Esophagus squamous epithelium (tissue), 5 donors: ENCODE measurements at places on chromosomes 3 and 15.
A peak's percentile ranks its signal among the peaks of the same experiment; 100 is the strongest.

DNA sequence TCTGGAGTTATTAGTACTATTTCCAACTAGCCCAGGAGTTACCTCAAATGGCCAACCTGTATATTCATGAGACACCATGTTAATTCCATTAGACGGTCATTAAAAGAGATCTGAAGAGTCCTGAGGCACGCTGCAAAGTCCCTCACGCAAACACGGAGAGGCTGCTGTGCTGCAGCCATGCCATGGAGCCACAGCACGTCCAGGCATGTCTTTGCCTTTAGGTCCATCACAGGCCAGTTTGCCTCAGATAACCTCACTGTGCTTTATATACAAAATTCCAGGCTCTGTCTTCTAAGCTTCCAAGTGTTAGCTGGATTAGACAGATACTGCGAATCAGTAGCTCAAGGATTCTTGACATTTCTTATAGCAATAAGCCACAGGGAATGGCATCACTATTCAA lies 9.8 kb upstream of the PLAAT1 start:
- H3K36me3 ChIP-seq = no peaks in the 10 kb centered on the region
- H3K27me3 ChIP-seq = peaks cover 7% of the 10 kb centered on the region
- peaks cover 12% of the 10 kb centered on the region for H3K4me1 ChIP-seq
- H3K27ac ChIP-seq = no peak overlapping the region
- H3K4me3 ChIP-seq = no peak overlapping the region
- DNase-seq = no peak

DNA sequence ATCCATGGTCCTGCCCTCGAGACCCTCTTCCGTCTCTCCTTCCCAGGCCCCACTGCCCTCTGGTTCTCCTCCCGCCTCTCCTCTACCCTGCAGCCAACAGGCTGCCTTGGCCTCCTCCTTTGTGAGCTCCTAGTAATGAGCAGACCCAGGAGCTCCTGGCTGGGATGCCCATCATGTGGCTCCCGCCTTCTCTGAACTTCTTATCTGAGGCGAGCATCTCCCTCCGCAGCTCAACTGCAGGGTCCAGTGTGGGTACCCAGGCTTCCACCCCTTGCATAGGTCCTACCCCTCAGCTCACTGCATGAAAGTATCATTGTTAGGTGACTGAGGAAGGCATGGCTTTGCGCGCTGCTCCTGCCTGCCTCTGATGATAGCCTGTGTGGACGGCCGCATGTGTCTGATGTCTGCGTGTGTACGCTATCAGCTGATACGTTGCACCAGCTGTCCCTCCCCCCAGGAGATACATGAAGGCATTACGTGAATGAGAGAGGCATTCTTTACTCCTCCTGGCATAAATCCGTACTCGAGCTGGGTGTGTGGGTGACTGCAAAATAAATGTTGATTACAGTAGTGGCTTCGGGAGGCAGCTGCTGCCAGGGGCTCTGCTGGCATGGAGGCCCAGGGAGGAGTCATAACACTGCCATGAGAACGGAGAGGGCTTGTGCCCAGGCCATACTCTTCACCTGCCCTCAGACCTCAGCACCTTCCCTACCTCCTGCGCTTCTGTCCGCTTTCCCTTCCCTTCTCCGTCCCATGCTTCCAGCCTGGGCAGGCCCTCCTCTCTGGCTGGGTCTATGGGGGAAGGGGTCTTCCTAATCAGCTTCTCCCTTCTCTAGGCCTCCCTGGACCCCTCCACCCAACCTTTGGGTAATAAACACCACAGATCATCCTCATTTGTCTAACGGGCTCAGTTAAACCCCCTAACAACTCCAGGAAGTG lies 48.8 kb downstream of the ZNF710 start:
- H3K27me3 ChIP-seq = no peaks in the 10 kb centered on the region
- no peaks in the 10 kb centered on the region for H3K36me3 ChIP-seq
- H3K4me1 ChIP-seq = peaks cover 22% of the 10 kb centered on the region
- H3K4me3 ChIP-seq = no peak overlapping the region

- no peak for DNase-seq
- peak overlapping the region; percentile 80 for H3K27ac ChIP-seq
- H3K27me3 ChIP-seq = no peaks in the 10 kb centered on the region
- no peaks in the 10 kb centered on the region for H3K36me3 ChIP-seq
- no peak overlapping the region for H3K4me3 ChIP-seq
Observed at GRCh38 chr3:189937302-189938127, 183.2 kb downstream of the P3H2 start.

DNA sequence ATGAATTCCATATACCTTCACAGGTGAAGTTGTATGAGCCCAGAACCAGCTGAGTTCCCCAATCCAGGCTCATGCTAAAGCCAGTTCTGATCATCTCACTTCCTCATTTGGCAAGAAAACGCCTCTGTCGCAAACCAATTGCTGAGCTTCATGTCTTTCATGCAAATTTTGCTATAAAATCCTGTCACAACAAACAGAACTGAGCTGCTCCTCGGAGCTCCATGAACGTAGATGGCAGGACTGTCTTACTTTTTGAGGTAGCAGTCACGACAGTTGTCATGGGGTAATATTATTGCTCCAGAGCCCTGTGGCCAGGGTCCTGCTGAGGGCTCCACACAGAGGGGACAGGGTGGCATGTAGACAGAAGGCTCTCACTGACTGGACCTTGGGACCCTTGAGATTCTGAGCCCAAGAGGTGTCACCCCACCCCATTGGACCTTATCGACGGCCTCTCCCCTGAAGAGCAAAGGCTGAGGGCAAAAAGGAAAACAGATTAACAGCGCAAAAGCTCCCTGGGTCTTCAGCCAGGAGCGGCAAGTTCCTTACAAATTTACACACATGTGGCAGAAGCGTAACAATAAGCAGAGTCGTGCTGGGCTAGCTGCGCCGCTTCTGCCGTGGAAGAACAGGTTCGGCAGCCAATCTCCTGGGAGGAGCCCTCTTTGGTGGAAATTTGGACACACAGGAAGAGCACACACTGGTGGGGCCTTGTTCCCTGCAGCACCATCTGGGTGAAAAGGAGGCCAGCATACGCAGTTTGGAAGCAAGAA lies 249.2 kb downstream of the OPA1 start:
- H3K4me1 ChIP-seq = peaks cover 53% of the 10 kb centered on the region
- H3K4me3 ChIP-seq = no peak overlapping the region
- no peaks in the 10 kb centered on the region for H3K27me3 ChIP-seq
- H3K36me3 ChIP-seq = no peaks in the 10 kb centered on the region

DNA sequence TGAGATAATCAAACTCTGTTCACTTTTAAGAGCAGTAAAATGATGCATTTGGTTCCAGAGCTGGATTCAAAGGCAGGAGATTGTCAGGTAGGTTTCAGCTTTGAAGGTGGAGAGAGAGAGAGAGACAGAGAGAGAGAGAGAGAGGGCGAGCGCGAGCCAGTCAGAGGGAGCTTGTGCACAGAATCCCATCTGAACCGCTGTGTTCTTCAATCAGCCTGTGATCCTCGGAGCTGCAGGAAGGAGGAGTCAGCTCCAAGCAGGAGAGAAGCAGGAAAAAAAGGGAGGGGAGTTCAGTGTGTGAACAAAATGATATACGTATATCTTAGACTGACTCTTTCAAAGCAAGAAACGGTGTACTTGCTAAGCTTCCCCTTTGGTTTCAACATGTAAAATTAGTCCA lies at the start of gene GPR149:
Gene GPR149 (minus strand): TSS at position 177 of the 400 bp plus-strand sequence. CDS start 575 bp downstream, outside the sequence.
- peaks cover 5% of the 10 kb centered on the region for H3K4me1 ChIP-seq
- no peaks in the 10 kb centered on the region for H3K36me3 ChIP-seq
- no peak within 1 kb of the TSS for H3K27ac ChIP-seq
- no peak for DNase-seq

GRCh38 chr3:172170841-172171240 lies 131.5 kb downstream of the FNDC3B start:
- no peaks in the 10 kb centered on the region for H3K36me3 ChIP-seq
- no peak overlapping the region for H3K27ac ChIP-seq
- no peak for DNase-seq
- no peak overlapping the region for H3K4me3 ChIP-seq
- H3K27me3 ChIP-seq = no peaks in the 10 kb centered on the region

DNA sequence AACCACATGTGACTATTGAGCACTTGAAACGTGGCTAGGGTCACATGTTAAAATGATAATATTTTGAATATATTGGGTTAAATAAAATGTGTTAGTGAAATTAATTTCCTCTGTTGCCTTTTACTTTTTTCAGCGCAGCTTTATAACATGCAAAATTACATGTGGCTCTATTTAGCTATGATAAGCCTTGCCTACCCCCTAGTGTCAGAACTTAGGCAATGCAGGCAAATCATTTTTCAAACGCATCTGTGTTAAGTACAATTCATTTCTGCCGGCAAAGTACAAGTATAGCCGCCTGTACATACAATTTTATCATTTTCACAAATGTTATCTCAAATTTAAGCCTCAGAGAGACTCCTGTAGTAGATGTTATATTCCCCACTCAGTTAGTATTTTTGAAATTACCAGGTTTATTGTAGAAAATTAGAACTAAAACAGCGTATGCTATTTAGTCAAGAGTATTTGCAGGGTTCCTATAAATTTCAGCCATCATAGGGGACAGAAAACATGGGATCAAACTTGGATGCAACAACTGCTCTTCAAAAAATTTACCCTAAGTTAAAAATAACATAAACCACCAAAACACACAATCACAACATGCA lies 56.1 kb downstream of the TAFA4 start:
- no peak for DNase-seq
- no peak overlapping the region for H3K27ac ChIP-seq
- no peaks in the 10 kb centered on the region for H3K4me1 ChIP-seq
- no peaks in the 10 kb centered on the region for H3K27me3 ChIP-seq
- H3K4me3 ChIP-seq = no peak overlapping the region
- no peaks in the 10 kb centered on the region for H3K36me3 ChIP-seq

DNA sequence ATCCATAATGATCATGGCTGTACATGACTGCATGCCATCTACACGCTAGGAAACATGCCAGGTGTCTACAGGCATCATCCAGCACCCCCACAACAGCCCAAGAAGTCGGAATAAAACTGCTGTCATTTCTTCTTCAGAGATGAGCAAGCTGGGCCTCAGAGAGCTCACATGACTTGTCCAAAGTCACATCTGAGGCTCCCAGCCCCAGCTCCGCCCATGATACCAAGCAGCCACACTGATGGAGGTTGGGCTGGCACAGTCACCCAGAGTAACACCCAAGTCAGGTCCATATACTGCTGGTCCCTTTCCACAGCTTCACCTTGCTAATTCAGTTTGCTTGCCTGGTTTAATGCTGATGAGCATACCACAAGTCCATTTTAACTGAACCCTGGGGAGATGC lies 116.6 kb downstream of the SEC22A start:
- H3K4me1 ChIP-seq = no peaks in the 10 kb centered on the region
- no peak overlapping the region for H3K4me3 ChIP-seq
- H3K27ac ChIP-seq = no peak overlapping the region
- no peak for DNase-seq
- H3K36me3 ChIP-seq = no peaks in the 10 kb centered on the region

DNA sequence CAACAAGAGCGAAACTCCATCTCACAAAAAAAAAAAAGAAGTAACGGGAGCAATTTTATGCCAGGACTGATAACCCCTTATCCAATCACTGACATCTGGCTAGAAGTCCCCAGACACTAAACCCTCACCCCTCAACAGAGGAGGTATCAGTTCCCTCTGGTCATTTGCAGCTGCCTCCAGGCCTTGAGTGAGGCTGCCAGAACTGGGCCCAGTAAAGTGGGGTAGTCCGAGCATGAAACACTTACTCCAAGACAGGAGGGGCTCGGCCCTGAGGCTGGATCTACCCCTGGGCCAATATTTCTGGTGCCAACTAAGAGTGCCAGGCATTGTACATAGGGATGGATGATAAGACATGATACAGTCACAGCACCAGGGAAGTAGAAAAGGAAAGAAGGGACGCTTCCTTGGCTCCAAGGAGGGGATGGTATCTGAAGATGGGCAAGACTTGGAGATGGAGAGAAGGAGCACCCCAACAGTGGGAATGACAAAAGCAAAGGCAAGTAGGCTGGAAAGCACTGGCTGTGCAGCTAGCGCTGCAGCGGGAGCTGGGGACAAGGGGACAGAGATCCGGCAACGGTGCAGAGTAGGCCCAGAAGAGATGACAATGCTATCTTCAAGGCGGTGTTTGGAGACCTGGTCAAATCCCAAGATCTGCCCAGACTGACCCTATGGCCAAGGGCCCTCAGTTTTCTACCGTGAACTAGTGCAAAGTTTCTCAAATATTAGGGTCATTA lies 2.2 kb downstream of the XXYLT1 start:
- DNase-seq = no peak
- H3K27me3 ChIP-seq = no peaks in the 10 kb centered on the region
- no peak overlapping the region for H3K27ac ChIP-seq
- peaks cover 17% of the 10 kb centered on the region for H3K36me3 ChIP-seq
- no peak overlapping the region for H3K4me3 ChIP-seq

- no peak for DNase-seq
- no peaks in the 10 kb centered on the region for H3K4me1 ChIP-seq
- no peaks in the 10 kb centered on the region for H3K27me3 ChIP-seq
- no peaks in the 10 kb centered on the region for H3K36me3 ChIP-seq
- no peak overlapping the region for H3K27ac ChIP-seq
Observed at GRCh38 chr15:48059791-48060190, 61.0 kb upstream of the SLC24A5 start.

DNA sequence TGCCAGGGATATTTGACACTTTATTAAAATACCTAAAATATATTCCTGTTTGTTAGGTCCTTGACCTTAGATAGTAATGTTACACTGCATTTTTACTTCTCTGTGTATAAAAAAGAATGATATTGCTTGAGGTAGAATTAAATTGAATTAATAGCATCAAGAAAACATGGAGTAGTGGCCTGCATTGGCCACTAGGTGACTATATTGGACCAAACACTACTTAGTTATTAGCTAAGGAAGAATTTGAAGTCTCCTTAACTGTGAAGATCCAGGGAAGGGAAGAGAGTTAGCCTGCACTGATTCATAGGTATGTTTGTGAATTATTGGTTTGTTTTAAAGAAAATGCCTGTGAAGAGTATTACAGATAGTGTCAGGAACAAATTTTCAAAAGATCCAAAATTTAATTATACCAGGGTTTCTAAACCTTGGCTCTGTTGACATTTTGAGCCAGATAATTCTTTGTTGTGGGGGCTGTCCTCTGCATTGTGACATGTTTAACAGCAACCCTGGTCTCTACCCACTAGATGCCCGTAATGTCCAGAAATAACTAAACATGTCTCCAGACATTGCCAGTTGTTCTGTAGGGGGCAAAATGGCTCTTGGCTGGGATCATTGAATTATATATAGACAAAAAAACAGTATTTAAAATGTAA lies 103.6 kb upstream of the THSD4 start:
- H3K4me1 ChIP-seq = no peaks in the 10 kb centered on the region
- H3K27ac ChIP-seq = no peak overlapping the region
- no peak overlapping the region for H3K4me3 ChIP-seq
- H3K27me3 ChIP-seq = no peaks in the 10 kb centered on the region

GRCh38 chr3:129424185-129424841 lies 4.1 kb downstream of the EFCAB12 start:
- DNase-seq = no peak
- H3K36me3 ChIP-seq = no peaks in the 10 kb centered on the region
- H3K4me1 ChIP-seq = peaks cover 15% of the 10 kb centered on the region

GRCh38 chr3:48000212-48000611 lies 16.0 kb downstream of the MAP4 start:
- no peak overlapping the region for H3K4me3 ChIP-seq
- no peak for DNase-seq
- no peaks in the 10 kb centered on the region for H3K4me1 ChIP-seq
- no peak overlapping the region for H3K27ac ChIP-seq
- no peaks in the 10 kb centered on the region for H3K36me3 ChIP-seq
